ENCODE measurements at places on chromosomes 5 and 9.
A peak's percentile ranks its signal among the peaks of the same experiment; 100 is the strongest.

DNA sequence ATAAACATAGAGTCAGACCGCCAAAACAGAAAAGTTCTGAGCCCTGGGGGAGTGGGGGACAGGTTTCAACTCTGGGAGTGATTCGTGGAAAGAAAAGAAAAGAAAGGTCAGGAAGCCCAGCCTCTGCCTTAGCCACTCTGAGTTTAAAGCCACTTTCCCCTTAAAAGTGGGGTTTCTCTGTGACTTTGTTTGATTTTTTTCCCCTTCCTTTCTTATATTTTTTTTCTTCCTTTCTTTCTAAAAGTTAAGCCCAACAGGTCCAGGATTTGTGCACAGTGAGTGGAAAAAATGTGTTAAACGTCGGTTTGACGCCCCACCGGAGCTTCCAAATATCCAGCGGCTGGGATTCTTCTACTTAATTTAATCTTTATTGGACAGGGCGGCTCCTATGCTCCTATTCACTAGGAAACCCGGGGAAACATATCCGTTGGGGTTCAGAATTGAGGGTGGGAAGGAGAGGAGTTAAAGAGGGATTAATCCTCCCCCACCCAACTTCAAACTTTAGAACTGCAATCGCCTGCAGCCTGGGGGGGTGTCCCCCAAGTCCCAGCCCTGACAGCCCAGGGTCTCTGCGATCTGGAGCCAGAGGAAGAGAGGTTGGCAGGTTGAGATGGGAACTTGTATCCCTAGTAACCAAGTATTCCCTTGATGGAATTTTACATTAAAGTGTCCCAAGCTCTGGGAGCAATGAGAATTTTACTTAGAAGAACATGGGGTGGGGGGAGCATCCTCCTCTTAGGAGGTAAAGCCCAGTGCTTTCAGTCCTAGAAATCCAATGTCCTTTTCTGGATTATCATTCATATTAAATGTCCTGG, 6.3 kb downstream of the NR2F1-AS1 start:
- DNase-seq: no peak

GRCh38 chr5:100889896-100890295, 13.2 kb downstream of the ST8SIA4 start:
- no peak for DNase-seq

DNA sequence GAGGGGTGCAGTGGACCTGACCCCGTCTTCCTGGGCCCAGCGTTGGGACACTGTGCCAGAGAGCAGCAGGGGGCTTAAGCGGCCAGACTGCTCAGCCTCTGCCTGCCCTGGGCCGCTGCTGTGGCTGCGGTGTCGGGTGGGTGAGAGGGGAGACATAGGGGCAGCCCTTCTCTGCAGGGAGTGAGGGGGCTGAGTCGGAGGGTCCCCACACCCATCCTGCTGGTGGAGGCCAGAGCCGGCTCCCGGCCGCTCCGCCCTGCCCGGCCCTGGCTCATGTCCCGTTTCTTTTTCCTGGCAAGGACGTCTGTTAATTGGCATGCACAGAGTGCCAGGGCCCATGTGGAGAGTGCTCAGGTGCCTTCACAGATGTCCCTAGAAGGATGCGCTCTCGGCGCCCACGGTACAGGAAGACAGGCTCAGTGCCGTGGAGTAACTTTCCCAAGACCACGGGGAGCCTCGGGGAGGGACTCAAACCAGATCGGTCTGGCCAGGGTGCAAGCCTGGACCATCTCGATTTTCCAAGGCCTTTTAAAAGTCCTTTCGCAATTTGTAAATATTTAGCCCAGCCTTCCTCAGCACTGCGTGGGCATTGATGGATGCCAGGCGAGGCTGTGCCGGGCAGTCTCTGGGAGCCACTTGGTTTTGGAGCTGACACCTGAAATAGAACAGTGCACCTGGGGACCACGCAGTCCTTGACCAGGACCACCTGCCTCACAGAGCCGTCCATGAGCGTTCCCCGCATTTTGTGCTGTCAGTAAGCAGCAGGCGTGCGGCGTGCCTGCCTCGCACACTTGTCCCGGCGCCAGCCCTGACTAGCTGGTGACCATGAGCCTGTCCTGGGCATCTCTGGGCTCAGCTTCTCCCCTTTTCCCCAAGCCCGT, 60.9 kb downstream of the RXRA start:
- no peak for DNase-seq

GRCh38 chr5:174425964-174426290, 298.5 kb upstream of the MSX2 start:
- no peak for DNase-seq

GRCh38 chr5:176629853-176630680, at the start of the genes EIF4E1B and SNCB:
Gene EIF4E1B (plus strand): TSS chr5:176630675. CDS start chr5:176642788, 12,113 bp downstream.
Gene SNCB (minus strand): TSS chr5:176630534. CDS start chr5:176629654, 880 bp downstream.
- DNase-seq: peak; percentile 28

GRCh38 chr5:35345222-35345621, 114.9 kb upstream of the PRLR start:
- DNase-seq: no peak

GRCh38 chr5:3261081-3261480, 334.6 kb upstream of the IRX1 start:
- no peak for DNase-seq

- no peak for DNase-seq
Observed at GRCh38 chr5:32132757-32133156, 41.4 kb downstream of the GOLPH3 start.

DNA sequence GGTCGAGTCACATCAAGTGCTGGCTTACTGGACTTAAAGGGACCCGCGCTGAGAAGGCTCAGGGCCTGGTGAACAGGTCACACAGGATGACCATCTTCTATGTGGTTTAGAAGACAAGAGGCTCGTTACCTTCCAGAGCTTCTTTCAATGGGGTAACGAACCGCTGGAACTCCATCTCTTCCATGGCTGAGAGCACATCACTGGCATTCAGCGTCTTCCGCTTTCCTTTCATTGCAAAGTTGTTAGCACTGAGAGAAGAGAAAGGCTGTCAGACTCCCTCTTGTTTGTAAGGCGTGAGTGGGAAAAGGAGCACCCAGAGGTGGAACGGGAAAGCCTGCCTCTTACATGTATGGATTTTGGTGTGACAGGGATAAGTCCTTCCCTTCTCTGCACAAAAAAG, 994 bp downstream of the POLE3 start:
- DNase-seq: no peak

GRCh38 chr5:135235551-135236227, 163.3 kb downstream of the MACROH2A1 start:
- DNase-seq: peak; percentile 74

DNA sequence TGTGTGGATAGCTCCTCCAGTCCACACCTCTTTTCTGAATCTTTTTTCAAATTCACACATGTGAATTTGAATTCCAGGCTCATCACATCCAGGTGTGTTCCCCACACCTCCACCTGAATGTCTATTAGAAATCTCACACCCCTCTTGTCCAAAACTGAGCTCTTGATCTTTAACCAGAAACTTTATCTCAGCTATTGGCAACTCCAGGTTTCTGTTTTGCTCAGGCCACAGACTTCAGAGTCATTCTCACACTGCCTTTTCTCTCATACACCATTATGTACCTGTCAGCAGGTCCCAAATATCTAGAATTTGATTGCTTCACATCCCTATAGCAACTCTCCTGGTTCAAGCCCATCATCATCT, 11.6 kb downstream of the NIPSNAP3B start:
- no peak for DNase-seq

DNA sequence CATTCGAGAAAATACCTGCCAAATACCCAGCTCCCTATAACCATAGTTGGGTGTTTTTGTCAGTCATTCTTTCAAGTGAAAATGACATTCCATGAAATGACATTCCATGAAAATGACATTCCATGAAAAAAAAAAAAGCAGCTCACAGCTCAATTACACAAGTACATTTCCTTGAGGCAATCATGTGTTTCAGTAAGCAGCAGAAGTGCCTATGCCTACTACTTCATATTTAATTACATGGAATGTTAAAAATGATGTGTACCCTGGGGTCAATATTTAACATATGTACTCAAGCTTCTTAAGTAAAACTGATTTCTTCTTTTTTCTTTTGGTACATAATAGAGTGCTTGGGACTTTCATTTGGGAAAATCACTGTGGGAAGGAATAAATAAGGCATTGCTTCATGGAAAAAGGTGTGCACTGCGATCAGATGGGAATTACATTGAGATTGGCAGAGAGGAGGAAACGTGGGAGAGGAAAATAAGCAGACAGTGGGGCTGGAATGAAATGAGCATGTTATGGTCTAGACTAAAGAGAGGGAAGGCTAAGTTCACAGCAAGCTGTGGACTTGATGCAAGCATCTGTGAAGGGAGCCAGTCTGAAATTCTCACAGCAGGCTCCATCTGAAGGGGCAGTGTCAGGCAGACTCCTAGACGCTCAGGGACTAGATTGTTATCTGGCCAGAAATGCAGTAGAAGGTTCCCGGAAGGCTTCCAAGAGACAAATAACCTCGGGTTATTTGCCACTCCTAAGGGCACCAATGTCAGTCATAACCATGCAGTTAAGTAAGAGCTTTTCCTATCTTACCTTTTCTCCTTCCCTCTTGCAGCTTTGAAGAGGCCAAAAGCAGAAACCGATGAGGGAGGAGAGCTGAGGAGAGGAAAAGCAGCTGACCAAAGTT, 15.2 kb upstream of the SPATA9 start:
- no peak for DNase-seq

DNA sequence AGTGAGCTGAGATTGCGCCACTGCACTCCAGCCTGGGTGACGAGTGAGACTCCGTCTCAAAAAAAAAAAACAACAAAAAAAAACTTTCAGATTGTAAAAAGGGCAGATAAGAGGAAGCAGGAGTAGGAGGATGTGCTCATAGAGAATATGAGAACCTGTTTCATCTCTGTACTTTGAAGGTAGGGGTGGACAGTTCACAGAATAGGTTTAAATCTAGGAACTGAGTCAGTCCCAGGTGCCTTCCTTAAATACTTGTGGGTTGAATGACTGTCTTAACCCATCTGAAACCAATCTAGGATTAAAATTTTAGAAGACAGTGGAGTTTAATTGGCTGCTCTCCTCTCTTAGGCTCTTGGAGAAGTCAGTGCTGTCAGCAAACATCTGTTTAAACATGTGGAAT, 12.4 kb downstream of the POLK start:
- DNase-seq: peak; percentile 9

GRCh38 chr9:34001298-34001697, 47.4 kb downstream of the UBAP2 start:
- DNase-seq: no peak

DNA sequence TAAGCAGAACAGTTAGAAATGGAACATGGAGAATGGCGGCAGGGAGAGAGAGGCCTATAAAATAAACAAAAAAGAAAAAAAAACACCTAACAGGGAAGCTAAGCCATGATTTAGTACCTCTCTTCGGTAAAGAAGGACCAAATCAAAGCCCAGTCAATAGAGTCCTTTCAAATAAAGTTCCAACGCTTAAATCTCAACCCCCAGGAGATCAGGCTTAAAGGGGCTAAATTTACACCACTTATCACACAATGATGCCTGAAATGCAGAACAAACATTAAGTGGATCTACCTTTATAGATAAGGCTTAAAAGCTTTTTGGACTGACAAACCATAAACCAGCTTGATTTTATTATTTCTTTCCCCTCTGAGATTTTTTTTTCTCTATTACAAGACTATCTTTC, 66.3 kb downstream of the PRELID2 start:
- DNase-seq: no peak

GRCh38 chr5:142386137-142387023, 61.6 kb upstream of the SPRY4 start:
- peak; percentile 34 for DNase-seq

GRCh38 chr9:20466328-20467008, 155.8 kb downstream of the MLLT3 start:
- DNase-seq: no peak

DNA sequence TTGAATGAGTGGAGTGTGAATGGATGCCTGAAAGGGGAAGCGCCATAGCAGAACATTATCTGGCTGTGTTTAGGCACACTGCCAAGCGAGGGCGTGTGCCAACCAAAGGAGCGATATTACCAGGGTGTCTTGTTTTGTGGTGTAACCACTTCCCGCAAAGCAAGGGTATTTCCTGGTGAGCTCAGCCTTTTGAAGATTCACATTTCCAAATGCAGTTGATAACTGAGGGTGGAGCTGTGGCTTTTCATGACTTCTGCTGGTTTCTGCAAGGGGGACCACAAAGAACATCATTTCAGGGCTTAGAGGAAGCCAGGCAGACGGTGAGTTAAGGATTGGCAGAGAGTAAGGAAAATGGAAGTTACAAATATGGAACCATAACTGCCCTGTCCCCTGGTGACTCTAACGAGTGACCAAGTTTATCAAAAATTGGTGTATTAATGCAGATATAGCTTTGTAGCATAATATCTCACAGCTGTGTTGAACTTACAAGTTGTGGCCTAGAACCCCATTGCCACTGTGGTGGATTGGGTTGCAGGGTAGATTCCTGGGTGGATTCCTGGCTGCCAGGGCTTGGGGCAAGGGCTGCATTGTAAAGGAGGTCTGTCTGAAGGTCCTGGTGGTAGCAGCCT, 71.4 kb downstream of the RALGPS1 start:
- peak; percentile 97 for DNase-seq

GRCh38 chr5:29262339-29263123, 1931.0 kb upstream of the CDH6 start:
- peak; percentile 5 for DNase-seq

- DNase-seq: peak; percentile 68
Observed at GRCh38 chr5:53335115-53335514, 145.3 kb upstream of the FST start.

DNA sequence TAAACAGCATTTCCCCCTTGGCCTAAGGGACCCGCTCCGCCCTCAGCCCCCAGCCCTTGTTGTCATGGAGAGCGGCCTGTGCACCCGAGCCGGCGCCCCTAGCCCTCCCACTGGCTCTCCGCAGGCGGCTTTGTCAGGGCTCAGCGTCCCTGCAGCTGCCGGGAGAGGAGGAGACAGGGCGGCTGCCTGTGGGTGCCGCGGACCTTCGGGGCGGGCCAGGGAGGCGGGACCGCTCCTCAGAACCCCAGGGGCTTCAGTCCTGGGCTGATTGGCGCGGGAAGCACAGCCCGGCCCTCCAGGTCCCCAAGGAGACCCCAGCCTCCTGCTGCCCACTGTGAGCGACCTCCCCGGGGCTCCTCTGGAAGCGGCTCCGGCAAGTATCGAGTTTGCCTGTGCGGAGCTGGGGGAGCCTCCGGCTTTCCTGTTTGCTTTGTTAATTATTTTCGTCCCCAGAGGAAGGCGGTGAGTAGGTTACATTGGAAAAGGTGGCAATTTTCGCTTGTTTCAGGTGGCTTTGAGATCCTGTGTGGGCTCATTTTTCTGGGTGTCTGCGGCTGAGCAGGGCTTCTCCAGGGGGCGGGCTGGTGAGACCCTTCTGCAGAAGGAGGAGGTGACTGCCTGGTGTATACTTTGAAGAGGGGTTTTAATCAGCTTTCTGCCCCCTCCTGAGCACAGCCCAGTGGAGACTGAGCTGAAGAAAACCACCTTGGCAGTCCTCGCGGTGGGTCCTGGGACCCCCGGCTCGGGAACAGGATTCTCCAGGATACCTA, at the start of gene FGD3:
FGD3 (plus strand) TSS at position 256 of the 770 bp plus-strand sequence. CDS start 28,734 bp downstream, outside the sequence.
- DNase-seq: no peak

DNA sequence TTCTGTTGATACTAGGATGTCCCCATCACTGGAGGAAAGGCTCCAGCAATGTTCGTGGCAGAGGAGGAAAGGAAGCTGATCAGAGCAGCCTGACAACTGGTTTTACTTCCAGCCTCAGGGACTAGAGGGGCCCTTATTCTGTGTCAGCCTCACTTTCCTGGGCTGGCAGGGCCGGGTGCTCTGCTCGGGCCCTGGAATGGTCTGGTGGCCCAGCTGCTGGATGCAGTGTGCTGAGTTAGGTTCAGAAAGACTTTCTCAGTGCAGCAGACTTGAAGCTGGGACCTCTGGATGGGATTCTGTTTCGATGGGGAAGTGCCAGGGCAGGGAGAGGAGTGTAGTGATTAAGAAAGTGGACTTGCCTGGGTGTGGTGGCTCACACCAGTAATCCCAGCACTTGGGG, 81.0 kb downstream of the MACROH2A1 start:
- DNase-seq: no peak

Measured in bronchial epithelial cell (primary cell).